Uterus (tissue), 4 donors: ENCODE measurements at places on chromosomes 5 and 9. TPM values are rescaled to one million over a fixed set of nuclear protein-coding genes. Genes with fewer than 3 reads are reported as not detected.

FLT4 gene
- total RNA-seq: 23.8 TPM

NEUROG1 gene
- total RNA-seq: not detected

EPB41L4B gene
- total RNA-seq: 3.9 TPM

SLC36A3 gene
- total RNA-seq: not detected

CDC20B gene
- total RNA-seq: not detected

HAPLN1 gene
- total RNA-seq: not detected

ABCA1 gene
- total RNA-seq: 26.2 TPM

CSF2 gene
- total RNA-seq: not detected

SLC25A2 gene
- total RNA-seq: 2.4 TPM

WNK2 gene
- 23.5 TPM for total RNA-seq

GABBR2 gene
- not detected for total RNA-seq

BAAT gene
- not detected for total RNA-seq

PCDHGB1 gene
- total RNA-seq: not detected
